ENCODE measurements at places on chromosomes 16 and 17. TPM values are rescaled to one million over a fixed set of nuclear protein-coding genes. Genes with fewer than 3 reads are reported as not detected.

The PPY gene
- total RNA-seq, result not detected

The ADAD2 gene
- total RNA-seq, result not detected

The JPH3 gene
- total RNA-seq, result not detected

The TRAF7 gene
- total RNA-seq, result 29.6 TPM

The ATP2A1 gene
- total RNA-seq, result under 0.01 TPM

The MPO gene
- total RNA-seq, result not detected

The ARL5C gene
- not detected for total RNA-seq

The PRSS33 gene
- not detected for total RNA-seq

DNA sequence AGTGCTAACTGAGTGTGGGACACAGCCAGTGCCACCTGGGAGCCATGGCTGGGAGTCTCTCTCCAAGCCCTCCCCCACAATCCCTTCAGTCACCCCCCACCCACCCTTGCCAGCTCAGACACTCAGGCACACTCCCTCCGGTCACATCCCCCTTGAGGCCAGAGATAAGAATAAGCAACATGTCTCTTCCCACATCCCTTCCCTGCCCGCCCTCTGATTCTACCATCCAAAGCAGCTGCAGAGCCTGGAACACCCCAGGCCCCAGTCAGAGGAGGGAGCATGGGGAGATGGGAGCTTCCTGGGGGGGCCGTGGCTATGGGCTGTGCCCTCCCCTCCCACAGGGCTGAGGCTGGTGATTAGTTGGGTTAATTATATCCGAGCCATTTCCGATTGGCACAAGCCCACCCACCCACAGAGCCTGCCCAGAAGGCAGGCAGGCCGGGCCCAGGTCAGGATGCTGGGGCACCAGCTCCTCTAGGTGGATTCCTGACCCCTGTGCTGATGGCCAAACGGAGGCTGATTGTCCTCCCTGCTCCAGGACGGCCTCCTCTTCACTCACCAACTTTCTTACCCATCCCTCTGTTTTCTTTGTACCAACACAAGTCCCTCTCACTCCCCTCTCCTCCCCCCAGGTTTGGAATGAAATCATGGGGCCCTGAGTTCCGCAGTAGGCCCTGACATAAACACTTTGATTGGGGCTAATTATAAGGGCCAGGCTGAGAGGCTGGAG, 28.6 kb upstream of the MEIOC start:
- peaks cover 6% of the 10 kb centered on the region for H3K4me1 ChIP-seq
- H3K27ac ChIP-seq, result no peak overlapping the region
- no peak for DNase-seq
- no peak overlapping the region for H3K4me3 ChIP-seq
- H3K27me3 ChIP-seq, result no peaks in the 10 kb centered on the region

- H3K27ac ChIP-seq, result no peak overlapping the region
- H3K4me3 ChIP-seq, result no peak overlapping the region
- no peaks in the 10 kb centered on the region for H3K27me3 ChIP-seq
Observed at GRCh38 chr17:61806081-61806828, 57.1 kb downstream of the BRIP1 start.

DNA sequence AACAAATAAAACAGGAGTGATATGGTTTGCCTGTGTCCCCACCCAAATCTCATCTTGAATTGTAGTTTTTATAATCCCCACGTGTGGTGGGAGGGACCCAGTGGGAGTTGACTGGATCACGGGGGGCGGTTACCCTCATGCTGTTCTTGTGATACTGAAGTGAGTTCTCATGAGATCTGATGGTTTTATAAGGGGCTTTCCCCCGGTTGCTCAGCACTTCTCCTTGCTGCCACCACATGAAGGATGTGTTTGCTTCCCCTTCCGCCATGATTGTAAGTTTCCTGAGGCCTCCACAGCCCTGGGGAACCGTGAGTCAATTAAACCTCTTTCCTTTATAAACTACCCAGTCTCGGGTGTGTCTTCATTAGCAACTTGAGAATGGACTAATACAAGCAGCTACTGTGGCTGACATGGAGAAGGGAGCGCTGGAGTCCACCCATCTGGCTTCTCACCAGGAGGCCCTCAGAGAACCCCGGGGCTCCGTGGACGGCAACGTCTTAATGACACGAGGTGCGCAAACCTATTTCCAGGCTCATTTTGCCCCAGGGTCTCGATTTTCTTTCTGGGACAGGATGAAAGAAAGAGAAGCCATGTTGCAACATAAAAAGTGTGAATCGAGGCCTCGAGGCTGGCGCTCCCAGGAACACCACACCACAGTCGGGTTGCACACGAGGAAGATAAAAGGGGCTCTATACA, 129.5 kb downstream of the DYNLRB2 start:
- H3K27ac ChIP-seq, result no peak overlapping the region
- H3K4me3 ChIP-seq, result no peak overlapping the region
- H3K27me3 ChIP-seq, result no peaks in the 10 kb centered on the region
- H3K4me1 ChIP-seq, result no peaks in the 10 kb centered on the region

GRCh38 chr17:60598001-60598736, 1.8 kb upstream of the PPM1D start:
- no peak for DNase-seq

DNA sequence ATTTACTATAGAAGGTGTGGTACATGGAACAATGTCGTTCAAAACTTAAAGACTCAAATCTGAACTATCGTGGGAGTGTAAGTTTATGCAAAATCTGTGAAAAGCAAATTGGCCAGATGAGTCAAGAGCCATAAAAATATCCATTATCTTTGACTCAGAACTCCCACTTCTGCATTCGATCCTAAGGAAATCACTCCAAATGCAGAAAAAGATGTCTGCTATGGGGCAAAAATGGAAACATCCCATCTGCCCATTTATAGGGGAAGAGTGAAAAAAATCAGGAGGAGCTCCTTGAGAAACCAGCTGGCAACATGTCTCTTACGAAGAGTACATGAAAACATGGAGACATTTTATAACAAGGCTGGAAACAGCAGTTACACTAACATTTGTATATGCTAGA, 43.6 kb upstream of the CCDC182 start:
- H3K4me3 ChIP-seq, result no peak overlapping the region
- H3K27me3 ChIP-seq, result peaks cover 31% of the 10 kb centered on the region
- no peak for DNase-seq
- no peaks in the 10 kb centered on the region for H3K4me1 ChIP-seq
- no peaks in the 10 kb centered on the region for H3K36me3 ChIP-seq

DNA sequence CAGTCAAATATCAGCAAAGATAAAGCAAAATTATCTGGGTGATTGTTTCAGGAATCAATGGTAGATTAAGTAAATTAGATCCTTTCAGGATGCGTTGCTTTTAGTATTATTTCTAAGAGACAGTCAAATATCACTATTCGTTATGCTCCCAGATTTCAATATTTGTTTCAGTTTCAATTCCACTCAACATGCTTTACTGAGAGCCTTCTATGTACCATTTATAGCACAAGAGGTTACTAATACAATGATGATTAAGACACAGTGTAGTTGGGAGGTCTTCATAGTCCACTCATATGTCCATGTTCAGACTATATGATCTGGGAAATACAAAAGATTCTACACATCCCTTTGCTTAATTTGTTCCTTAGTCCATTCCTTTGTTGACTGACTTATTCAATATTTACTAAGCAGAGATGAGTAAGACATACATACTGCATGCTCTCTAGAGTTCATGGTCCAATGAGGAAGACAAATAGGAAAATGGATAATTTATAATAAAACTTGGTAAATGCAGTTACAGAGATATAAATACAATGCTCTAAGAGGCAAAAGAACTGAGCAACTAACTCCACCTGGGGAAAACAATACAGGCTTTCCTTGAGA, 88.2 kb upstream of the NOG start:
- no peak overlapping the region for H3K4me3 ChIP-seq
- H3K27ac ChIP-seq, result no peak overlapping the region
- H3K36me3 ChIP-seq, result no peaks in the 10 kb centered on the region
- H3K4me1 ChIP-seq, result no peaks in the 10 kb centered on the region

- no peak overlapping the region for H3K4me3 ChIP-seq
- H3K36me3 ChIP-seq, result peaks cover 46% of the 10 kb centered on the region
- H3K27ac ChIP-seq, result peak overlapping the region; percentile 81
- peak; percentile 52 for DNase-seq
- H3K4me1 ChIP-seq, result peaks cover 34% of the 10 kb centered on the region
Observed at GRCh38 chr17:81867170-81867990, 3.8 kb downstream of the ARHGDIA start.

GRCh38 chr16:84823484-84823883, 3.7 kb downstream of the CRISPLD2 start:
- H3K36me3 ChIP-seq, result peaks cover 3% of the 10 kb centered on the region
- no peaks in the 10 kb centered on the region for H3K27me3 ChIP-seq
- no peak overlapping the region for H3K27ac ChIP-seq
- no peak for DNase-seq
- H3K4me3 ChIP-seq, result no peak overlapping the region
- H3K4me1 ChIP-seq, result peaks cover 44% of the 10 kb centered on the region

DNA sequence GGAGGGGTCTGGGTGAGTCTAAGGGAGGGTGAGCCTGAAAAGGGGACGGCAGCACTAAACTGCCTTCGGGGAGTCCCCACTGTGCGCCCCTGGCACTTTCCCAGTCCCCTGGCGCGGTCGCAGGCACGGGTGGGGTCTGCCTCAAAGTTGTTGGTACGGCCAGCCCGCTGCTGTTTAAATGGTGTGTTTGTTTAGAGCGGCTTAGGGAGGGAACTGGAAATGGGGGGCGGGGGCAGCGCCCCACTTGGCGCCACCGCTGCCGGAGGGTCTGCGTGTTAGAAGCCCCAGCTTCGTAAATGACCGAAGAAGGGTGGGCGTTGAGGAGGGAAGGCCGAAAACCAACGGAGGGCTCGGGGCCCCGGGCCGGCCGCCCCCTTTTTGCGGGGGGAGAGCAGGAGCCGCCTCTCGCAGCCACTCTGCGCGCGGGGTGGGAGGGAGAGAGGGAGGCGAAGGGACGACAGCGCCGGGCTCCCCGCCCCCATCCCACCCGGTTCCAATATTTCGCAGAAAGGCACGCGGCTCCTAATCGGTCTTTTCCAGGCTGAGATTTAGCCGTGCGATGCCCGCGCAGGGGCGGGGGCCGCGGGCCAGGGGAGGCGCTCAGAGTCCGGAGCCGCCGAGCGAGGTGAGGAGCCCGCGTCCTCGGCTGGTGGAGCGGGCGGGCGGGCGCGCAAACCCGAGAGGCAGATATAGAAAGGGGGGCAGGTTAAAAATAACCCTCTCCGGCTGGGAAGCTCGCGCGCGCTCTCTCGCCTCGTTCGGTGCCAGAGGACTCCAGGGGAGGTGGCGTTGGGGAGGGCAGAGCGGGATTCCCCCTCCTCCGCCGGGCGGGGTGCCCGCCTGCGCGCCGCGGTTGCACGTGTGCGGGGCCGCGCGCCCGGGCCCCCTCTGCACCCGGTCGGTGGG, 54.9 kb downstream of the SREBF1 start:
- peak overlapping the region; percentile 15 for H3K4me3 ChIP-seq
- H3K36me3 ChIP-seq, result peaks cover 2% of the 10 kb centered on the region
- no peak overlapping the region for H3K27ac ChIP-seq
- DNase-seq, result peak; percentile 52

GRCh38 chr17:81416612-81417011, 21.4 kb downstream of the BAHCC1 start:
- H3K36me3 ChIP-seq, result no peaks in the 10 kb centered on the region
- H3K27ac ChIP-seq, result no peak overlapping the region
- peaks cover 38% of the 10 kb centered on the region for H3K4me1 ChIP-seq
- DNase-seq, result no peak
- no peak overlapping the region for H3K4me3 ChIP-seq
- H3K27me3 ChIP-seq, result no peaks in the 10 kb centered on the region

DNA sequence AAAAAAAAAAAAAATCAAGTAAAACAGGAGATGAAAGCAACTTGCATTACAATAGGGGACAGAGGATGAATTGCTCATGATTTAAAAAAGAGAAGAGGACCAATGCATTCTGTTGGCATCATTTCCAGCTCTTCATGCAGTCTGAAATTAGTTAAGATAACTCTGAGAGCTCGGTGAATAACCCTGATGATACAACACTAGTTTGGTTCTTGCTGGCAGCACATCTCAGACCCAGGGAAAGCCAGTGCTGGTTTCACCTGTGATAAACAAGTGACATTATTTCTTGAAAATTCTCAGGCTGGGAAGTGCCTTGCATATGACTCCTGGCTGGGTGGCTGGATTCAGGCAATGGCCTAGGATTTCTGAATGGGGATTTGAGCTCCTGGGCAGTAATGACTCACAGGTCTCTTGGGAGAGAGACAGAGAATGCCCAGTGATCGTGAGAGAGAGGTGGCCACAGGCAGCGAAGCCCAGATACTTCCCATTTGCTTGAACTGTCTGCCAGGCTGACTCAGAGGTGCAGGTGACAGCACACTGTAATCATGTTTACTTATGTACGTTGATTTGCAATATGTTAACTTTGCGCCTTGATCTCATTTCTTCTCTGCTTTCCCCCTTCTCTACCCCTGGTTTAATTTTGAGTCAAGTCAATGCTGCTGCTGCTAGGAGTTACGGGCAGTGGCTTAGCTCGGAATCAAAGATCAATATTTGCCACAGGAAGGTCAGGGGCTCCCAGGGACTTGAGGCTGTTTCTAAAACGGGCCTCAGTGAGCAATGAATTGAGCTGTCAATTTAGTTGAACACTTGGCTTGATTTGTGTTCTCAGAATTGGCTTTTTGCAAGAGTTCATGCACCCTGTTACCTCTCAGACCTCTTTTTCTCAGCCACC, 27.1 kb downstream of the ARSG start:
- peak; percentile 65 for DNase-seq
- H3K4me3 ChIP-seq, result no peak overlapping the region
- H3K27ac ChIP-seq, result no peak overlapping the region
- no peaks in the 10 kb centered on the region for H3K4me1 ChIP-seq

GRCh38 chr16:56515665-56516064, 4.2 kb downstream of the BBS2 start:
- no peaks in the 10 kb centered on the region for H3K27me3 ChIP-seq
- H3K4me3 ChIP-seq, result no peak overlapping the region
- DNase-seq, result no peak

DNA sequence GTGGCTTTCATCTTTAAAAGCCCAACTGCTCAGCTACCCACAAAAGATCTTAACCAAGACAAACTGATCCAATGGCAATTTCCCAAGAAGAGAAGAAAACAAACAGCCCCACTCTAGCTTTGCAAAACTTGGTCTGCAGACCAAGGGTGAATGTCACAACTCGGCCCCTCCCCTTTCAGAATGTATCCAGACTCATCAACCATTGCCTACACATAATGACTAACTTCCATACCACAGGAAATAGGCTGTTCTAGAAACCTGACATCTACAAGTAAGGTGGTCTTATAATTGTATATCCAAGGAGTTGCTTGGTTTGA, 16.0 kb downstream of the DCUN1D3 start:
- H3K36me3 ChIP-seq, result no peaks in the 10 kb centered on the region
- no peak overlapping the region for H3K27ac ChIP-seq
- DNase-seq, result peak; percentile 88
